ENCODE measurements at places on chromosomes 12 and 14.

DNA sequence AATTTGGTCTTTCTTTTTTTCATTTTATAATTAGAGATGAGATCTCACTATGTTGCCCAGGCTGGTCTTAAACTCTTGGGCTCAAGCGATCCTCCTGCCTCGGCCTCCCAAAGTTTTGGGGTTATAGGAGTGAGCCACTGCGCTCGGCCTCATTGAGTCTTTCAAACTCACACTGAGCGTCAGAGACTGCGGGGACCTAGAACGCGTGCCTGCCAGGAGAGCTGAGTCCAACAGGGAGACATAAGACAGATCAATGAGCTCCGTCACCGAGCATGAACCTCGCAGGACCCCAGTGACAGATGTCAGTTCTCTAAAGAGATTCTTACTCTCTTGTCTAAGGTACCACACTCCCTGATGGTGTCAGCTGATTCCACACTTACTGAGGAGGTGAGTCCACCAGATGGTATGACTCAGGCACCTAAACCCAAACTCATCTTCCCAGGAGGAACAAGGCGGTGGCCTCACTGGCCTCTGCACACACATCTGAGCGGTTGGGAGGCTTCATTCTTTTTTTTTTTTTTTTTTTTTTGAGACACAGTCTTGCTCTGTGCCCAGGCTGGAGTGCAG is 58.9 kb downstream of the CCDC88C start:
- DNase-seq, result no peak

GRCh38 chr14:50011242-50011641 is 105.1 kb downstream of the VCPKMT start:
- DNase-seq, result no peak

GRCh38 chr12:110403146-110403975 is at the start of gene ANAPC7:
TSS of gene ANAPC7 (minus strand) at chr12:110403708. CDS start at chr12:110403627, 81 bp downstream.
- DNase-seq, result peak; percentile 79

GRCh38 chr12:101407049-101407435 is 530 bp downstream of the ARL1 start:
- no peak for DNase-seq

DNA sequence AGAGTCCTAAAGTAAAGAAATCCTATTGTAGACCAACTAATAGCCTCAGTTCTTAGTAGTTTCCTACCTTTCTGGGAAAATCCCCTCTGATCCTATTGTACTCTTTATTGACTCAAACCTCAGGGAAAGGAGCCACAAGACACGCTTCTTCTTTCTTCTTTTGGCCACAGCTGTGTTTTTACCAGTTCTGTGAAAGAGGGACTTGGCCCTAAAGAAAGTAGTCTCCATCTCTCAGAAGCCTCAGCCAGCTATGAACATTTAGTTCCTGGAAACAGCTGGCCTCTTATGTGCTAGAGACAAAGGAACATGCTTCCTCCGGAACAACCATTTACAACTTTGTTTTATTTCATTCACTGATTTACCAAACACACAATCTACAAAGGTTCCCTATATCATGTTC is 66.1 kb upstream of the ARID2 start:
- DNase-seq, result no peak

DNA sequence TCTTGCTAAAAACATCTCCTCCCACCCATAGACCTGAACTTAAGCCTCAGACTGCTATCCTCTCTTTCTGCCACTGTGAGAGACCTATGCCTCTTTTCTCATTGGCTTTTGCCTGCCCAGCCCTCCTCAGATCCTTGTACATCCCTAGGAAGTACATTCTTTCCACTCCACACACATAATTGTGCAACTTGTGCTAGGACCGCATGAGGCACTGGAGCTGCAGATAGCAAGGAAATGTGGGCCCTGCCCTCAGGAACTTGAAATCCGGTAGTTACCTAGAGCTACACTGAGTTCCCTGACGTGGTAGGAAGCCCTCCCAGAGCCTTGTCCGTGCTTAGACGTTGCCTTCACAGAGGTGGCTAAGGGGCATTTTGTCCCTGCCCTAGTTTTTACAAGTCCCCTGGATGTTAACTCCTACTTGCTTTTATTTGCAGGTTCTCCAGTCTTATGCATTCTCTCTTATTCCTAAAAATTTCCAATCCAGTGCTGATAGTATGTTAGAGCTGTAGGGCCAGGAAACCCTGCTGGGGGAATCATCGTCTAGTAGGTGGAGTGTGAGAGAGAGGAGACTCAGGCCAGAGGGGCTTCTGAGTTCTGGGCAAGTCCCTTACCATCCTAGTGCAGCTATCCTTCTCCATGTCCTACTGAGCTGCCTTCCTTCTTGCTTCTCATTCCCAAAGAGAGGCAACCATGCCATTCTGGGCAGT is 41.3 kb downstream of the NTF3 start:
- no peak for DNase-seq

GRCh38 chr12:130488358-130488710 is 150.6 kb downstream of the PIWIL1 start:
- DNase-seq, result no peak

DNA sequence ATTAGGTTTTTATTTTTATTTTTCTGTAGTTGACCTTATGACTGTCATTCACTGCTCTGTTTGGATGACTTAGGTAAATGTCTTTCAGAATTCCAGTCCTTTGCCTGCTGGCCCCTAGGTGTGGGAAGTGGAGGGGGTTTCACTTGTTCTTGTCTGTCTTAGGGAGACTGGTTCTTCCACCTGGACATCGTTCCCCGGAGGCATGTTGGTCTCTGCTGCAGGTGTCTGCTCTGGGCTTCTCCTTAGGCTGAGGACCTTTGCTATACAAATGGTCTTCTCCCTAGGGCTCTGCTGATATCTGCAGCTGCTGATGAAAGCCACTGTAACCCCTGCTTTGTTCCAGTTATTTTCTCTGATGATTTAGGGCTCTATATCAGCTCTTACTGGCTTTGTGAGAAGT is 97.1 kb downstream of the OTOGL start:
- no peak for DNase-seq

- DNase-seq, result no peak
These were observed 213.6 kb downstream of the DAD1 start for GRCh38 chr14:22375321-22375930.

GRCh38 chr12:92476844-92477243 is 225.9 kb upstream of the PLEKHG7 start:
- DNase-seq, result no peak

DNA sequence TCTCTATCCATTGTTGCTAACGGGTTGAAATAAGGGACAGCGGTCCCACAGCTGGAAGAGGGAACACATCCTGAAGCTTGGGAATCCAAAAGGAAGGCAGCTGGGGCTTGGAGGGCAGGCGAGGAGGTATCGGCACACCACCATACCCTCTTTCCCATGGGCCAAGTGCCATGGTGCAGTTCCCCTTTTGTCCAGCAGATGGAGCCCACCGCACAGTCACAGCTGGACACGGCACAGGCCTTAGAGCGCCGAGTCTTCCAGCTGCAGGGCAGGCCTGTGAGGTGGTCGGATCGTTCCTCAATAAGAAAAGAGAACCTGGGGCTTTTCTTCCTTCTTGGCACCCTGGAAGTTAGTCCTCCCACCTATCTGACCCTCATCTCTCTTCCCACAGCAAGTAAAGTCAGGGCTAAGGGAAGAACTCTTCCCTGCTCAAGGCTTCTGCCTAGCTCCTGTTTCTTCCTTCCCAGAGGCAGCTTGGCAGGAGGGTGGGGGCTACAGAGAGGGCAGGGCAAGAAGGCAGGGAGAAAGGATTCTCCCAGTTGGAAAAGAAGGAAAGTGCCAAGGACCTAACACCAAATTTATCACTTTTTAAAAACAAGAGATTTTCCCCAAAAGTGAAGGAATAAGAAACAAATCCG is 8.6 kb downstream of the PPP1R1A start:
- peak; percentile 87 for DNase-seq
